NCI-H345 (cell line): ENCODE measurements at places on chromosomes 6 and 20.

DNA sequence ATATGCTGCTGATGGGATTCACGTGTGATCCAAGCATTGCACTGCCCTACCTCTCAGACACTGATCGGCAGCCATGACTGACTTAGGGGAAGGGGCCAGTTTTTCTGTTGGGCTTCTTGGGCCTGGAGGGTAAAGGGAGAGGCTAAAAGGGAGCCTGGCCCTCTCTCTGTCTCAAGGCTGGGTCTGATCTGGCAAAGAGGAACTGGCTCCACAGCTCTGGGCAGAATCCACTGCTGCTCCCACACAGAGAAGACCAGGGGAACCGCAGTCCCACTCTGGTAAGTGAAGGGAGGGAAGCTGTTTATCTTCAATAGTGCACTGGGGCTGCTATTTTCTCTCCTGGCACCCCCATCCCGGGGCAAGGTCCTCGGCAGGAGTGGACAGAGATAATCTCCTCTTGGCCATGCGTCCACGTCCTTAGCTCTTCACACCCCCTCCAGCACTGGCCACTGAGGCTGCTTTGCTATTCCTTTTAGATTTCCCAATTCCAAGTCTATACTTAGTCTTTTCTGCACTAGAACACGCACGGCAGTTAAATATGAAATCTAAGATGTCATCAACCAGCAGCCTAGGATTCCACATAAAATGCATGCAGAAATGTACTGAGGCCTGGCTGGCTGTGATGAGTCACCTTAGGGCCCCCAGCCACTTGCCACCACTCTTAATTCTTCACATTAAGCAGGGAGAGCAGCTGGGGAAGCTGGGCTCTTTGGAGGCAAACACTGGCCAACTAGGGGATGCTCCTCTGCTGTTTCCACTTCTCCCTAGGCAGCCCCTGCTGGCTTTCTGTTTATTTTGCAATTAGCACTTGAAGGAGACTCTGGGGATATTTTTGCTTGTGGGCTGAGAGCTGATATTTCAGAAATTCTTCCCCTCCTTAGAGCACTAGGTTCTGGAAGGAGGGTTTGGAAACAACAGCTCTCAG lies 87.8 kb upstream of the ARMC2 start:
- DNase-seq, result no peak

DNA sequence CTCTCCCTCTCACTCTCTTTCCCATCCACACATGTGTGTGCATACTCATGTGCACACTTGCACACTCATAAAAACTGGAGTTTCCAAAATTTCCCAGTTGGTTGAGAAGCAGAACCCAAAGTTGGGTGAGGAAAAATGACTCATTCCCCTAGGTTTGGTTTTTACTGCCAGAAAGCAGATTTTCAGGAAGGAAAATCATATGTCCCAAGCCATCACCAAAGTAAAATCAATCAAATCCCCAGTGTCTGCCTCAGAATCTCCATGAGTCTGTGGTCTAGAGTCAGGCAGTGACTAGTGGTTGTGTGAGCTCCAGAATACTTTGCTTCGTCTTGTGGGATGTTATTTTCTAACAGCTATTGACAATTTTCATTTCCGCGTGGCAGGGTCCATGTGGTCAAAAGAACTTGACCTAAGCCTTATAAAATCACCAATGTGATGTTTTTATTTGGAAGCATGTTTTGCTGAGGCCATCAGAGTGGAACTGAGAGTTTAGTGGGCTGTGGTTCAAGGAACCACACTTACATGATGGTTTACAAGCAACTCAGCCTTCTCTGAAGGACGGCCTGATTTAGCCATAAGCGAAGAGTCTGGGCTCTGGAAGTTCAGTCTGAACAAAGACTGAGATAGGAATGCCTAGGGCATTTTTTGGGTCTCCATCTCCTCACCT lies 81.9 kb upstream of the CCN6 start:
- no peak for DNase-seq

GRCh38 chr20:54062812-54063280 lies 7.5 kb downstream of the BCAS1 start:
- DNase-seq, result peak; percentile 5

- no peak for DNase-seq
Observed at GRCh38 chr6:144179237-144179636, 28.9 kb downstream of the STX11 start.

DNA sequence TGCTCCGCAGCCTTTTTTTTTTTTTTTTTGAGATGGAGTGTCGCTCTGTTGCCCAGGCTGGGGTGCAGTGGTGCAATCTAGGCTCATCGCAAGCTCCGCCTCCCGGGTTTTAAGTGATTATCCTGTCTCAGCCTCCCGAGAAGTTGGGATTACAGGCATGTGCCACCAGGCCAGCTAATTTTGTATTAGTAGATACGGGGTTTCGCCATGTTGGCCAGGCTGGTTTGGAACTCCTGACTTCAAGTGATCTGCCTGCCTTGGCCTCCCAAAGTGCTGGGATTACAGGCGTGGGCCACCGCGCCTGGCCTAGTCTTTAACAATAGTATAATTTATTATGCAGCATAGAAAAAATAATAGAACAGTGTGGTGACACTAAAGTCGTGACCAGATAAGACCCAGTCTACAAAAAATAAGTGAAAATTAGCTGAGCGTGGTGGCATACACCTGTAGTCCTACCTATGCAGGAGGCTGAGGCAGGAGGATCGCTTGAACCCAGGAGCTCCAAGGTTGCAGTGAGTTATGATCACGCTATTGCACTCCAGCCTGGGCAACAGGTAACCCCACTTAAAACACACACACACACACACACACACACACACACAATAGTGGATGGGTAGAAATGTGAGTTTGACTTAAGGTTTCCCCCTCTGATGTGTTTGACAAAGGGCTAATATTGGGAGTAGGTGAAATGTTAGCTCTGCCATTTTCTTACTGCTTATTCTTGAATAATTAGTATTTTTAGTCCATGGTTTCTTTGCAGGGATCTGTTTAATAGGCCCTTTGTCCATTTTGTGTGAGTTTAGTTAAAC lies 6.5 kb downstream of the PIM1 start:
- no peak for DNase-seq

- DNase-seq, result no peak
Observed at GRCh38 chr6:77930952-77931351, 278.1 kb downstream of the MEI4 start.

- no peak for DNase-seq
Observed at GRCh38 chr6:71383476-71383875, 94.9 kb downstream of the OGFRL1 start.

DNA sequence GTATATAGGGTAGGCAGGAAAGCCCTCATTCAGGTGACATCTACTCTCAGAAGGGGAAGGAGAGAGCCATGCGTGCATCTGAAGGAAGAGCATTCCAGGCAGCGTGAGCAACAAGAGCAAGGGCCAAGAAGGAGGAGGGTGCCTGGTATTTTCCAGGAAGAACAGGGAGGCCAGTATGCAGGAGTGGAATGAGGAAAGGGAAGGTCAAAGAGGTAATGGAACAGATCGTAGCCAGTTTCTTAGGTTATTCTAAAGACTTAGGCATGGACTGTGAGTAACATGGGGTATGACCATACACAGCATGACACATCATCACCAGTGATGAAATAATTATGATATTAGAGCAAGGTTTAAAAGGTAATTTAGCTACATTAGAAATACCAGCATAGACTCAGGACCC lies 24.1 kb downstream of the ALDH8A1 start:
- DNase-seq, result no peak
